SJSA1 (cell line): ENCODE measurements at places on chromosomes 5 and 9. TPM values are rescaled to one million over a fixed set of nuclear protein-coding genes. Genes with fewer than 3 reads are reported as not detected.

The ANKRD33B gene
- total RNA-seq: 10.2 and 10.3 TPM in 2 replicates

The GZMA gene
- not detected in 2 replicates for total RNA-seq

The IFNK gene
- not detected in 2 replicates for total RNA-seq

The ARHGEF28 gene
- 13.6 and 20.2 TPM in 2 replicates for total RNA-seq

The FCN2 gene
- total RNA-seq: not detected in 2 replicates

The SIT1 gene
- not detected in 2 replicates for total RNA-seq

- peaks cover 37% of the 10 kb centered on the region for H3K4me1 ChIP-seq
- H3K27me3 ChIP-seq: no peaks in the 10 kb centered on the region
- DNase-seq: no peak
- H3K4me3 ChIP-seq: no peak overlapping the region
- peaks cover 94% of the 10 kb centered on the region for H3K36me3 ChIP-seq
Observed at GRCh38 chr9:87518702-87519335, 21.2 kb downstream of the DAPK1 start.

DNA sequence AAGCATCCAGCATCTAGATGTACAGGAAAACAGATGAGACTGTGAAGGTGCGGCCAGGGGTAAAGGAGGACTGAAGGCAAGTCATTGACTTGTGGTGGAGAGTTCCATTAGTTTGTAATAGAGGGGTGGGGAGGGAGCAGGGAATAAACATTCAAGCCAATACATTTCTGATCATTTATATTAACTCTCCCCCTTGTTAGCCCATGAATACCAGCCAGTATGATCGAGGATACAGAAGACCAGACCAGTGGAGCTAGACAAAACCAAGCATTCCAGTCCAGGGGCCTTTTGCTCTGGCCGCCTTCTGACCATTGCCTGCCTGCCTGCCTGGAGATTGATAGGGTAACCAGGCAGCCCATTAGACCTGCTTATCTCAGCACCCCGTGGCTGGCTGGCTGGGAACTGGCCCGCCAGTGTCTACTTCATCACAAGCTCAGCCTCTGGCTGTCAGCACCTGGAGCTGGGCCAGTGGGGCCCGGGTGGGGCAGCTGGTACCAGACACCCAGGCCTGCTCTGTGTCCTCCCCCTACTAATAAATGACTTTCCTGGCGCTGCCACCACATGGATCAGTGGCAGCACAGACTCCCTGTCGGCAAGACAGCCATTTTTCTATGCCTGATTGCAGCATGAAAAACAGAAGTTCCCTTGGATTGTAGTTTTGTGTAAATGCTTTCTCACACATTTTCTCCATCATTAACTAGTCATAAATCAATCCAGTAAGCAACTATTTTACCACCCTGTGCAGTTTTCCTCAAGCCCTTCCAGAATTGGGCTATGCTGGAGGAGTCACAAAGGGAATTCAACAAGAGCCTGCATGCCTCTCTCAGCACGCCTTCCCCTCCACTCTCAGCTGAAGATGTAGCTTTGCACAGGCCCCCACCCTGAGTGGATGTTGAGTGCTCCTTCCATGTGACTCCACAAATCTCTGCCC is 181.3 kb downstream of the SNCAIP start:
- no peak for DNase-seq
- no peak overlapping the region for H3K4me3 ChIP-seq
- H3K27ac ChIP-seq: no peak overlapping the region
- no peaks in the 10 kb centered on the region for H3K4me1 ChIP-seq

The SPATA31A3 gene
- not detected in 2 replicates for total RNA-seq

- H3K27ac ChIP-seq: no peak overlapping the region
- DNase-seq: no peak
- peaks cover 27% of the 10 kb centered on the region for H3K4me1 ChIP-seq
- peaks cover 80% of the 10 kb centered on the region for H3K27me3 ChIP-seq
- H3K4me3 ChIP-seq: no peak overlapping the region
- no peaks in the 10 kb centered on the region for H3K36me3 ChIP-seq
Observed at GRCh38 chr5:140041492-140042392, 1.4 kb downstream of the NRG2 start.

DNA sequence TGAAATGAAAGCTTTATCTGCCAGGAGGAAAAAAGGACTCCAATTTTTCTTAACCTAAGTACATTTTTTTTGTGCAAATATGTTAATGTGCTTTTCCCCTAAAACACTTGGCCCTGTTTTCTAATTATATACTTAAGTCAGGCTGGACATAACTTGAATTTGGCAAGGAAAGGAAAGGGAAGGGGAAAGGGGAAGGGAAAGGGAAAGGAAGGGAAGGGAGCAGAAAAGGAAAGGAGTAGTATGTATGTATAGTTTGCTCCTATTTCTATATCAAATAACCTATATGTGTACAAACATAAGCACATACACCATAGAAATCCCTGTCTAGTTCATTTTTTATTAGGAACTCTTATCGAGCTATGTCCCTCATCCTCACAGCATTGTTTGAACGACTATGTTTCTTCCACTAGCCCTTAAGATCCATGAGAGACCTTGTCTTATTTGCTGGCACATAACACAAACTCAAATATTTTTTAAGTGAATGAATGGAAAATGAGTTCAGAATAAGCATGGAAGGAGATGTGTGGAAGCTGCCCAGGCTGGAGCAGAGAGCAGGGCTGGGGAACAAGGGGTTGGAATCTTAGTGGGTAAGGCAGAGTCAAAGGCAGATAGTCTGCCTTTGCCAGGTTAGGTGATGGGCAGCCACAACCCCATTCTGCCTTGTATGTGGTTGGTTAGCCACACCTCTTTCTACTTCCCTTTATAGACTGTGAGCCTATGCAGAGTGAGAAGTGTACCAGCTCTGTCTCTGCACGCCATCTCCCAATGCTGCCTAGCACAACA is 70.0 kb downstream of the KLHL3 start:
- peaks cover 4% of the 10 kb centered on the region for H3K27me3 ChIP-seq
- no peaks in the 10 kb centered on the region for H3K36me3 ChIP-seq
- no peak overlapping the region for H3K27ac ChIP-seq
- H3K4me1 ChIP-seq: no peaks in the 10 kb centered on the region

DNA sequence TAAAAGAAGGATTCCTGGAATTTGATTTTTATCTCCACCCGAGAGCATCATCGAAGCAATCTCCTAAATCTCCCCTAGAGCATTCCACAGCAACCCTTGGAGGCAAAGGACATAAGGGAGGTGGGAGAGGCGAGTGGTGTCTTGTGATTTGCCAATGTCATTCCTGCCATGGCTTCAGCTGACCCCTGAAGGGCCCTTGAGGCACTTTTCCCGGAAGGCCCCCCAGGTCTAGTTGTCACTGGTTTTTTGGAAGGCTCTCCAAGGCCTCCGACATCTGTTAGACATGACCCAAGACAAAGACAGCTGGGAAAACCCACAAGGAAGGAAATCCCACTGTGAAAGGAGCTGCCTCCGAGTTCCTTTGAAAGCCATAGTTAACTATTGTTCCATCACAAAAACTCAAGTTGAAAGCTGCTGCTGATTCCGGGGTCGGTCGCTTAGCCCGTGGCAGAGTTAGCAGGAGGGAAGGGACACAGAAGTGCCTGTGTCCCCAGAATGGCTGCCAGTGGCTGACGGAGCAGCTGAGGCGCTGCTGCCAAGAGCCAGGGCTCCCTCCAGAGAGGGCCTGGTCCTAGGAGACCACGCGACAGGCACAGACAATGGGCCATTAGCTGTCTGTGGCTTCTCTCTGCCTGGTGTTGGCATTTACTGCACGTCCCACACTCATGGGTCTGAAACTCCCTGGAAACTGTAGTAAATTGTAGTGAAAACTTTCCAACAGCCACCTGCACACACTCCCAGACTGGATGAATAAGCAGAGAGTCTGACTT is 24.4 kb upstream of the TRIO start:
- no peak overlapping the region for H3K27ac ChIP-seq
- no peaks in the 10 kb centered on the region for H3K27me3 ChIP-seq
- peaks cover 9% of the 10 kb centered on the region for H3K4me1 ChIP-seq
- DNase-seq: no peak

The CAMSAP1 gene
- 16.6 and 17.4 TPM in 2 replicates for total RNA-seq

The ENTPD8 gene
- not detected in 2 replicates for total RNA-seq

DNA sequence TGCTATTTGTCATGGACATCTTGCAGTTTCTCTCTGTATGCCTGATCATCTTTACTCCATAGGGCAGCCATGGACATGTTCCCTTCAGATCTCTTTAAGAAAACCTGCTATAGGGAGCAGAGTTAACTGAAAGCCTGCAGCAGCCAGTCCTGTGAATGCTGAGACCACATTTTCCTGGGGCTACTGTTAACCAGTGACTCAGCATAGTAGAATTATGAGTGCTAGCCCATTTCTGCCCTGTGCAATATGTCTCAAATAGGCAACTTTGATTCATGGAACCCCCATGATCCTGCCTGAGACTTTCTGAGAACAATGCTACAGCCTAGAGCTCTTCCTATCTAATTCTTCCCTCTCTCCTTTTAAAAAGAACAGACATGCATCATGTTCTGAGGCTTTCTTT is 624.2 kb downstream of the CHSY3 start:
- H3K4me1 ChIP-seq: peaks cover 13% of the 10 kb centered on the region
- H3K27me3 ChIP-seq: no peaks in the 10 kb centered on the region
- H3K4me3 ChIP-seq: no peak overlapping the region
- H3K36me3 ChIP-seq: no peaks in the 10 kb centered on the region
- H3K27ac ChIP-seq: no peak overlapping the region

GRCh38 chr5:79954620-79955019 is 36.4 kb downstream of the MTX3 start:
- H3K4me3 ChIP-seq: no peak overlapping the region
- H3K4me1 ChIP-seq: peaks cover 14% of the 10 kb centered on the region
- no peak for DNase-seq
- H3K36me3 ChIP-seq: no peaks in the 10 kb centered on the region
- no peaks in the 10 kb centered on the region for H3K27me3 ChIP-seq
- H3K27ac ChIP-seq: no peak overlapping the region

The TMC1 gene
- 0.06 and 0.84 TPM in 2 replicates for total RNA-seq

DNA sequence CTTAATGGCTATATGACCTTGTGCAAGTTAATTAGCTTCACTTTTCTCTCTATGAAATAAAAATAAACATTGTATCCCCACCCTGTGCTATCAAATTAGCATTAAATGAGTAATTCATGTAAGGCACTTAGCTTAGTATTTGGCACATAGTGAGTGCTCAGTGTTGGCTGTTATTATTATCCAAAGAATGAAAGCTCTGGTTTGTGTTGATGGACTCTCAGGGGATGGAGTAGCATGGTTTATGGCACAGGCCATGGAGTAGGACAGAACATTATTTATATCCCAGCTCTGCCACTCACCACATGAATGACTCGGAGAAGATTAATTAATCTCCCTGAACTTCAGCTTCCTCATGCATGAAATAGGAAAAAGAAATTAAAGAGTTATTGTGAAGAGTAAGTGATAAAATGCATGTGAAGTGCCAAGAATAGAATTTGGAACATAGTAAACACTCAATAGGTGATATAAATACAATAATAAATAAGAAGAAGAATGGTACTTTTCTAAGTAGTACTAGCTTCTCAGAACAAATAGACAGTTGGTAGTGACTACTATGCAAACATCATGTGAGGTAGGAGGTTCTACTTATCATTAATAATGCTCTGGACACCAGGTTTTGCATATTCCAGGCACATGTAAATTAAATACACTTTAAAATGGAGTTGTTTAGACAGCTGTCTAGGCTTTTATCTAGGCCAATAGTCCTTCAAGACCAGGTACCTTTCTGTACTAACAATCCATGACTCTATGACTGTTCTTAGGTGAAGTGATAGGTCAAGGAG is 146.4 kb downstream of the GRIA1 start:
- no peaks in the 10 kb centered on the region for H3K27me3 ChIP-seq
- no peak overlapping the region for H3K4me3 ChIP-seq
- H3K36me3 ChIP-seq: no peaks in the 10 kb centered on the region
- H3K4me1 ChIP-seq: no peaks in the 10 kb centered on the region

DNA sequence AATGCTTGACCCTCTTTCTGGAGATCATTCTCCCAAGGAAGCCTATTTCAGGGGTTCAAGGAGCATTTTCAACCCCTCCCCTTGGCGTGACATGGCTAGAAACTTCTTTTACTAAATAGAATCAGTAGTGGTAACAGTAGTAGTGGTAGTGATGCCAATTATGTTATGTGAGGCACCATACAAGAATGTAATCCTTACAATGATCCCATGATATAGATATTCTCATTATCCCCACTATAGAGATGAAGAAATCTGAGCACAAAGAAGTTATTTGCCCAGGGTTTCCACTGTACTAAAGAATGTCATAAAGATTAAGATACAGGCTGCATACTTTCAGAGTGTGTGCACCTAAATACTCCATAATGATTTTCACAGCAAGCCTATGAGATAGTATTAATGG is 155.4 kb upstream of the CLINT1 start:
- no peak overlapping the region for H3K4me3 ChIP-seq
- no peak overlapping the region for H3K27ac ChIP-seq

The PCDHGA11 gene
- total RNA-seq: 0.22 and 0.32 TPM in 2 replicates

- DNase-seq: no peak
- no peaks in the 10 kb centered on the region for H3K36me3 ChIP-seq
- H3K4me3 ChIP-seq: no peak overlapping the region
- peaks cover 13% of the 10 kb centered on the region for H3K4me1 ChIP-seq
- no peaks in the 10 kb centered on the region for H3K27me3 ChIP-seq
- no peak overlapping the region for H3K27ac ChIP-seq
Observed at GRCh38 chr5:83277154-83277553, 194.4 kb upstream of the VCAN start.

GRCh38 chr5:31382051-31382878 is 149.6 kb downstream of the DROSHA start:
- H3K27me3 ChIP-seq: no peaks in the 10 kb centered on the region
- H3K27ac ChIP-seq: no peak overlapping the region
- no peaks in the 10 kb centered on the region for H3K36me3 ChIP-seq
- no peak overlapping the region for H3K4me3 ChIP-seq
- DNase-seq: no peak

DNA sequence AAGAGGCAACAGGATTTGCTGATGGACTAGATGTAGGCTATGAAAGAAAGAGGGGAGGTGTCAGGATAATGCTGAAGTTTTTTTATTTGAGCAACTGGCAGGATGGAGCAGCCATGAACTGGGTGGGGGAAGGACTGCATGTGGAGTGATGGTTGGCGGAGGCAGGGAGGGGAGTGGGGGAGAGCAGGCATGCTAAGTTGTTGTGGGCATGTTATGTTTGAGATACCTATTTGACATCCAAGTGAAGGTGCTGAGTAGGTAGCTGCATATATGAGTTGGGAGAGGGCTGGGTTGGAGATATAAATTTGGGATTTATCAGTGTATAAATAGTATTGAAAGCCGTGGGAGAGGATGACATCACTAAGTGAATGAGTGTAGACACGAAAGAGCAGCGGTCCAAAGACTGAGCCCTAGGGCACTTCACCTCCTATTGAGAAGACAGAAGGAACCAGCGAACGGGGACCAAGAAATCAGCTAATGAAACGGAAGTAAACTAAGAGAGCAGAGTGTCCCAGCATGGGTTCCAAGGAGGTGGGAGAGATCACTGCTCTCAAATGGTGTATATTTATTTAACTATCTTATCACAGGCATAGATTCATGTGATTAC is 7.4 kb downstream of the BSPRY start:
- H3K4me3 ChIP-seq: no peak overlapping the region
- H3K27ac ChIP-seq: no peak overlapping the region
- H3K27me3 ChIP-seq: peaks cover 19% of the 10 kb centered on the region
- no peaks in the 10 kb centered on the region for H3K36me3 ChIP-seq
- DNase-seq: no peak
